Stimulated activated CD8-positive, alpha-beta memory T cell treated with anti-CD3 and anti-CD28 coated beads, Interleukin-4, amount 100 ng/mL, for 4 hours (primary cell): ENCODE measurements at places on chromosomes 3 and 15.

DNA sequence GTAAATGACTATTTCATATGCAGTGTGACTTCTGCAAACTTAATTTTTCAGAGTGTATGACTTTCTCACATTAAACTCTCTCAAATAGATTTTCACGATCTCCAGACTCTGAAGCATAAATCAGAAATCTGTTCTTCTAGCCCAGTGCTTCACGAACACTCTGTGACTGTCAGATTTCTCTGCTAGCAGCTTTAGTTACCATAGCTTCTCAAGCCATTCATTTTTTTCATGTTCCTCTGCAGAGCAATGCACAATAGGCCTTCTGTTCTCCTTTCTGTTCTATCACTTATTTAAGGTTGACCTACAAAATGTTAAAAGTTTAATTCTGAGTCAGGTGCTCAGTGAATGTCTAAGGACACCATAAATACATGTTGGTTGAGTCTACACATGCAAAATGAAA lies 1102.2 kb downstream of the TUSC7 start:
- DNase-seq: no peak

- DNase-seq: no peak
Observed at GRCh38 chr3:24521420-24522145, 26.9 kb upstream of the THRB start.

DNA sequence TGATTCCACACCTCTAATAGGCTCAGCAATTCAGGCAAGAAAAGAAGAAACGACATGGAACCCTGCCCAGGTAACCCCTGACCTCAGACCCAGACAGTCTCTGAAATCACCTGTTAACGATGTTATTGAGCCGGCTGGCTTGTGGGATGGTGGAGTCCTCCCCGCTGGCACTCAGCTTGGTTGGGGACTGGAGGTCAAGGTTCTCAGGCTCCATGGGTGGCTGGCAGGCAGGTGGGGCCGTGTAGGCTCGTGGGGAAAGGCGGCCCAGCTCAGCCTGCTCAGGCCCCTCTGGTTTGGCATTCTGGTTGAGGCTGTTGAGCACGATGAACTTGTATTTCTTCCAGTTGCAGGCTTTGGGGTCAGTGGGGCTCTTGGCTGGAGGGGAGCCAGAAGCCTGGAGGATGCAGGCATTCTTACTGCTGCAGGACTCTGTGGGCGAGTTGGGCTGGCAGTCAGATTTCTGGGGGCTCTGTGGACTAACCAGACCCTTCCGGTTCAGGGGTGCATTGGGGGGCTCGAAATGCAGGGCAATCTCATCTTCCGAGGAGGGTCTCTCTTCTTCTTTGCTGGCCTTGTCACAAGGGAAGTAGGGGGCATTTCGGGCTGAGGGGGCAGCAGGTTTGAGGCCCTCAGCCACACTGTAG lies 16.2 kb downstream of the BCL6 start:
- DNase-seq: no peak

GRCh38 chr3:64327100-64327804 lies 102.0 kb upstream of the PRICKLE2 start:
- DNase-seq: no peak

- DNase-seq: no peak
Observed at GRCh38 chr3:23826382-23827064, 20.8 kb downstream of the UBE2E1 start.

GRCh38 chr3:30493911-30494311 lies 112.5 kb upstream of the TGFBR2 start:
- no peak for DNase-seq

- DNase-seq: no peak
Observed at GRCh38 chr3:42090973-42091731, at the start of gene TRAK1. TSS of gene TRAK1 (plus strand) at chr3:42091357. CDS start at chr3:42091470, 113 bp downstream.

DNA sequence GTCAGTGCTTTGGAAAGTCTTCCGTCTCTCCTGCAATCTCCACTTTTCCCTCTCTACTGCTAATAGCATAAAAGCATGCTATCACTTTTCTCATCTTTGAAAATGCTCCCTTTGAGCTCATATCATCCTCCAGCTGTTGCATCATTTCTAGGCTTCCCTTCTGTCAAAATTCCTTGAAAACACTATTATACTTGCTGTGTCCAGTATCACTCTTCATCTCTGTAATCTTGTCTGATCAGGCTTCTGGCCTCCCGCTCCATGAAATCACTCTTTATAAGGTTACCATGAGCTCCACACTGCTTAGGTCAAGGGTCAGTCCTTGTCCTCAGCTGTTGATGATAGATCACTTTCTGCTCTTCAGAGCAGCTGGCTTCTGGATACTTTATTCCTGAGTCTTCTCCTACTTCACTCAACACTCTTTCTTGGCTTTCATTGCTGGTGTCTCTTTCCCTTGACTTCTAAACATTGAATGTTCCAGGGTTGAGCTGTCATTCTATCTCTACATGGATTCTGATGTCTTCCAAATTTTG lies 50.9 kb upstream of the SPTSSB start:
- no peak for DNase-seq

DNA sequence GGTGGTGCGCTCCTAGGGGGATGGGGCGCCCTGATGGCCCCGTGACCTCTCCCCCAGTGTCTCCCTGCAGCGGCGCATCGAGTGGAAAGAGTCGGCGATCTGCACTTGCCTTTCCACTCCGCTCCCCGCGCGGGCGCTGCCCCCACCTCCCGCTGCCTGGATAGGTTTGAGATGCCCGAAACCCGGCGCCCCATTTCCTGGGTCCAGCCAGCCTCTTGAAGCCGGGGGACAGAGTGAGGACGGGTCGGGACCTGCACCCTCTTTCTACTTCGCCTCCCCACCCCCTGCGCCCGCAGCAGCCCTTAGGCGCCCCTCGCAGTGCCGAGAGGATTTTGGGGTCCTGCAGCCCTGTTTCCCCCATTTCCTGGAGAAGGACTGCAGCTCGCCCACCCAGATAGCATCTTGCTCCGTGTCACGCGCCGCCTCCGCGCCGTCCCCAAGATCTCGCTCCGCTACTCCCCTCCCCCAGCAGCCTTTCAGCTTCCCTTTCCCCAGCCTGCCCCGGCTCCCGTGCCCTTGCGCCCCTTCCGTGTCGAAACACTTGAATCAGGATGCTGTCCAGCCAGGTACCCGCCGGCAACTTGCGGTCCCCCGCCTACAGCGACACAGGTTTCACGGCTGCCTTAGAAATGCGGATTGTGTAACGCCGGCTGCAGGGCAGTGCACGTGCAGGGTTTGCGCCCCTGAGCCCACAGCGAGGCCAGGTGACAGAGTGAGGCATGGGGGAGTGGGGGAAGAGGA lies 519 bp downstream of the ABHD6 start:
- DNase-seq: no peak

GRCh38 chr15:46251903-46252302 lies 617.1 kb downstream of the SQOR start:
- DNase-seq: no peak

GRCh38 chr15:94242257-94242656 lies 10.9 kb downstream of the MCTP2 start:
- DNase-seq: no peak

DNA sequence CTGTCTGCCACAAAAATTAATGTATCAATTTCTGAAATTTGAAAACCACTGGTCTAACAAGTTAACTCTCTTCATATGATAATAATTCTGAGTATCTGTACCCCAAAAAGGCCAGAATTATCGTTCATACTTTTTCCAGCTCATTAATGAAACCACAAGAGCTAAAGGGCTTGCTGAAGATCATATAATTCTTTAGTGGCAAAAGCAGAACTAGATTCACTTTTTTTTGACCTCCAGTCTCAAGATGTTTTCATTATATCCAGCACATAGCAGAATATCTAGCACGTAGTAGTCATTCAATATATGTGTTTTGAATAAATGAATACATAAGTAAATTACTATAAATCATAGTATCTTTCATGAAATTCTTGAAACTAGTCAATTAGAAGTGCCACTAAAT lies 246.7 kb upstream of the KCNH8 start:
- no peak for DNase-seq

DNA sequence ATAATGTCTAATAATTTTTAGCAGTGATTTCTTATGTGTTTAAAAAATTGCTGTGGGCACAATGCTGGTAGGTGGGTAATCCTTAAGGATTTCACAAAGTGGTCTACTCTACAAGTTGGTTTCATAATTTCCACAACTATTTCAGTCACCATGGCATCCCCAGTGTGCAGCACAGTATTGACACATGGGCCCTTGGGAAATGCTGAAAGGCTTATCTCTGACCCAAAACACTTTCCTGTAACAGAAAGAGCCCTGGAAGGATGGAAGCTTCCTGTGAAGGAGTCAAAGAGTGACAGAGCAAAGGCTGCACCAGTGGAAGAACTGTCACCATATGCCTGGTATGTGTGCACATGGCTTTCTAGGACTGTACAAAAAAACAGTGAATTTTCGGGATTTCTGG lies 153.7 kb downstream of the ANO10 start:
- DNase-seq: no peak

DNA sequence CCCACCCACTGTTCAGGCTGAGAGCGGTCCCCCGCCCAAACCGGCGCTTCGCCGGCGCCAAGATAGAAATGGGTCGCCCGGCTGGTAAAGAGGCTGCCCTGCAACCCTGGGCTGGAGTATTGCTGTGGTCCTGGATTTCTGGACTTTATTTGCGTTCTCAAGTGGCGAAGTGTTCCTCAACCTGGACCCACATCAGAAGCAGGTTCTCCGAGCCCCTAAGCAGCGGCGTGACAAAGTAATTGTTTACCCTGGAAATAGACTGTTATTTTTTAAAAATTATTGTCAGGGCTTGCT lies 481 bp upstream of the DYNC1LI1 start:
- DNase-seq: no peak

DNA sequence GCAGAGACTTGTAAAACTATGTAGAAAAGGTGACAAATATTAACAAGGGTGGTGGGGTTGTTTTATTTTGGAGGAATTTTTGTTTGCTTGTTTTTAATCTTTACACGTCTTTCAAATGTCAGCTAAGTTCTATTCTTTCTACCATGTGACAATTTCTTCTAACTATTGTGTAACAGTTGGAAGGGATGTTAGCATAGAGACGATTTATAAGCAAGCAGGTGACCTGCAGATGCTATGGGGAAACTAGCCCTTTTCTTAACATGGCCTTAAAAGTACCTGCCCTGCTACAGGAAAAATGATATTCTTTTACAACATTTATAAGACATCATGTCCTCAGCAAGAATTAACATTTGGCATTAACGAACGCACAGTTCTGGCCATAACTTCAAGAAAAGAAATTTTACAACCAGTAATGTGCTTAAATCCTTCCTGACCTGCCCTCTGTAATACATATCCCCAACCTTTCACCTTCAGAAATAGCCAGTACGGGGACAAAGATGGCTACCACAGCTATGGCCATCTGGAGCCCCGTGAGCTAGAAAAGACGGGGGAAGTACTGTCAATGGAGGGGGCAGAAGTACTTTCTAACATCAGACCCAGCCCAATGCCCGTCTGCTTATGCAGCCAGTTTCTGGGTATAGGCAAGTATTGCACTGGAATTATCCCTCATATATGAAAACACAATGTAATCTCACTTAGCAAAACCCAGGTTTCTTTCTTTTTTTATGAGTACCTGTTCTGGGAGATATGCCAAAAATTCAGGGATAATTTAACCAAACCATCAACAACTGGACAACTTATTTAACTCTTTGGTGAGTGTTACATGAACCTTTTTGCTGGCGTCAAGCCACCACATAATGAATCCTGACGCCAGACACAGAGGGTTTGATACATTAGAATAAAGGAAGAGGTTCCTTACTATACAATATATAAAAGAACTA lies 67.7 kb upstream of the NR2F2 start:
- DNase-seq: no peak

- DNase-seq: no peak
Observed at GRCh38 chr3:170062769-170063168, 25.0 kb downstream of the GPR160 start.

DNA sequence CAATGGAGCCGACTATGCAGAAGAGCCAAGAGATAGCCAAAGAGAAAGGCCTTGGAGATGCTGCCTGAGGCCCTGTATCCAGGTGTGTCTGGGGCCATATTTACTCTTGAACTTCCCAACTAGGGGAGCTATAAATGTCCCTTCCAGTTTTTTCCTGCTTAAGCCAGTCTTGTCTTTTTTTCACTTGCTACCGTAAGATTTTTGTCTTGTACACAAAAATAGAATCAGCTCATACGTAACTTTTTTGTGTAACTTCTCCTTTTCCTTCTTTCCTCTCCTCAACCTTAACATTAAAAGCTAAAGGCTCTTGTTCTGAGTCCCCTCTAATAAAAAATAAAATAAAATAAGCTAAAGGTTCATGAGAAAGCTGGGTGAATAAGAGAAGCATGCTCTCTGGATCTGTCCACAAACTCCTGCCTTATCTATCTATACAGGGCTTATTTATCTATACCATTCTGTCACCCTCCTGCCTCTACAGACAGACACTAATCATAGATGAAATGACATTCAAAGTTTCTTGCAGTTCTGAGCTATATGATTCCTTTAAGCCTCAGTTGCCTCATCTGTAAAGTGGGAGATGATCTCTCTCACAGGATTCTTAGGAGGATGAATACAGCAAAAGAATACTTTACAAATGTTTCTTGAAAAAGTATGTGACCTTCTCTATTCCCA lies 4.6 kb downstream of the SUMF1 start:
- DNase-seq: no peak

- no peak for DNase-seq
Observed at GRCh38 chr15:57031605-57032004, 113.2 kb downstream of the TCF12 start.

DNA sequence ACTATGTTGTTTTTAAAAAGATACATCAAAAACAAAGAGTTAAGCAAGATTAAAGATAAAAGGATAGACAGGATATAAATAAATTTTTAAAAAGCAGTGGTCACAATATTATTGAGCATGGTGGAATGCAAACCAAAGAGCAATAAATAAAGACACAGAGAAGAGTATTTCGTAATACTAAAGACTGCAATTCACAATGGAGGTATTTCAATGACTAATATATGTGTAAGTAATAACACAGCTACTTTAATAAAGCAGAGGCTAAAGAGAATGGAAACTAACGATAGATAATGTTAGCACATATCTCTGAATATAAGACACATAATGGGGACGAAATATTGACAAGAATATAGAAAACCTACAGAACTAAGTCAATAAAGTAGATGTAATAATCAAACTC lies 219.6 kb downstream of the WDR72 start:
- no peak for DNase-seq

DNA sequence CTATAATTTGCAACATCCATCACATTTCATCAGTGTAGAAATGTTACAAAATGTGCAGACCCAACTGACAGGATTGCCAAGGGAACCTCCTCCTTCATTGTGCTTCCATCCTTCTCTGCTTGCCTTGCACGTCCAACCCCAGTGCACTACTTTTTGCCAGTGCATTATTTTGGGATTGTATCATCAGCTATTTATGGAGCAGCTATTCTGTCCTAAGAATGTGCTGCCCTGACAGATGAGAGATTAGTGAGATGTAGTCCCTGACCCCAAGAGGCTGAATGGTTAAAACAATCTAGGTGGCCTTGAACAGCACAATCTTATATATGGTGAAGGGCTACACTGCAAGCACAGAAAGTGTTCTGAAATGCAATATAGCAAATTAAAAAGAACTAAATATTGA lies 935.8 kb downstream of the IGSF11 start:
- no peak for DNase-seq

GRCh38 chr3:195443391-195443989 lies 670 bp upstream of the ACAP2 start:
- DNase-seq: no peak

GRCh38 chr15:47273864-47274263 lies 443.4 kb upstream of the SEMA6D start:
- DNase-seq: no peak

GRCh38 chr3:159779883-159780282 lies 208.8 kb upstream of the IL12A start:
- DNase-seq: no peak
